ENCODE measurements at places on chromosomes 2 and 18.

DNA sequence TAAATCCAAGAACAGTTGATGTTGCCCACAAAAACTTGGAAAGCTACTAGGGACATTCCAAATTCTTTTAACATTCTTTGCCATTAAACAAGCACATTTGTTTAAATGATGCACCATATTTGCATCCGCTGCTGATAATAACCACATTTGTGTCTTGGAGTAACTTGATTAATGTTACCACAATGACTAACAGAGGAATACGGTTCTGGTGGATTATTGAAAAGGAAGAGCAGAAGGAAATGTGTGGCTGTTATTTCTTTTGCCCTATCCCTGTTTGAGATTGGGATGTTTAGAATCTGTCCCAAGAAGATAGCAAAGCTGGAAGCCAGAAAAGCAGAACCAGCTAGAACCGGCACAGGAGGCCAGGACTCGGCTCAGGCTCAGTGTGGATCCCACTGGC is 39.2 kb upstream of the RASGRP3 start:
- DNase-seq = no peak

DNA sequence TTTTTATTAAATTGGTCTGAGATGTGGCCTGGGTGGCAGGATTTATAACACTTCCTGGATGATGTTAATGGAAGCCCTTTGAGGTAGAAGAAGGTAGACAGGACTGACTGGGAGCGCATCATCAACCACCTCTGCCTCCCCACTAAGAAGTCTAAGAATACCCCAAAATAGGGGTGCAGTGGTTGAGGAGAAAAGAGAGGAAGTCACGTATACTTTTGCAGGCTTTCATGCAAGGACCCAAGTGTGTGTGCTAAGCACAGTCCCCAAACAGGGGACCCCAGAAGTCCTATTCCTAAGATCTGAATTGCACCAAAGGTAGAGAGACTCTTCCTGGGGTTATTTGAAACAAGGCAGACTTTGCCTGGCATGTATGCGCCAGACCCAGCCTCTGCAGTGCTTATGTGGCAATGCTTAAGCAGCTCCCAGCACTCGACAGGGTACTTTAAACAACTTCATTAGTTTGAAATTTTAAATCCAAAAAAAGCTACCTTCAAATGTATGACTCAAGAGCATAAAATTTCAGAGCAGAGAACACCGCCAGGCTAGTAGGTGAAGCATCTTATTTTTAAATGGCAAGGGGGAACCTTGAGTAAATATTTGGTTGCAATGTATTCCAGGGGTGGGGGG is 35.3 kb downstream of the BCL2 start:
- DNase-seq = no peak

DNA sequence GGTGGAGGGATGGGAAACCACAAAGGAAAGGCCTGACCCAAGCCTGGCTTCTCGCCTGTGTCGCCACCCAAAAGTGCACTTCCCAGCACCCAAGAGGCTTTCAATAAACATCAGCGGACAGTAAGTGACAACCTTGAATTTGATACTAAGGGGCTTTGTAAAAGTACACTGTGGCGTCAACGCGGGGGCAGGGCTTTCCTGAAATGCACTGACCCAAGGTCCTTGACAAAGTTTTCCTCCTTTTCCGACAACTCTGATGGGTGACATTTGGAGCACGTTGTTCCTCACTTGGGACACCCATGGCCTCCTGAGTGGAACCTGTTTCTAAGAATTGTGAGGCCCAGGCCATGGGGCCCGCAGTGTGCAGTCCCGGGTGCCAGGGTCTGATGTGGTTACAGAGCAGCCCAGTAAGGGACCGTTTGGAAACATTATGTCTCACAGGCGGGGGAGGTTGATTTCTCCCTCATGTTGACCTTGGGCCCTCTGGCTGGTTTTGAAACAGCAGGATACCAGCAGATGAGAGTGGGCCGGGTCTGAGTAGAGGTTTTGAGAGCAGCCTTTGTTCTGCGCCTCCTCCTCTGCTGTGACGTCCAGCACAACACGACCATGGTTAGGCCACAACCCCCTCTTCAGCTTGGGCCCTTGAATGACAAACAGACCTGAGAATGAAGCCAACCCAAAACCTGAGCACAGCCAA is 2.8 kb upstream of the ZBTB14 start:
- DNase-seq = peak; percentile 24

DNA sequence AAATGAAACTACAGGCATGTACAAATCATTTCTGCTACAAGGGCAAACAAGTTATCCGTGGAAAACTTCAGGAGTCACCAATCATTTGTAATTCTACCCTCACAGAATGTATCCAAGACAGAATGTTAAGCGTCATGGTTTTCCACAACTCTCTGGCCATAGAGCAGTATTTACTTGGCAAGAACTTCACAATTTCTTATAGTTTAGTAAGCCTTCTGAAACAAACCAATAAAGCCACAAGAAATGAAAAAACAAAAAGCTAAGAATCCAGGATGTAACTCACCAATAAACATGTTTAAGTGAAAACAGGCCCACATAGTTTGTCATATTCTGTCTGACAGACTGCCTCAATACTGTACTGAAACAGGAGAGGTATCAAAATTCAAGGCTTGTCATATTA is 70.3 kb downstream of the LNPK start:
- no peak for DNase-seq

GRCh38 chr2:25711675-25712354 is 38.4 kb upstream of the DTNB start:
- DNase-seq = no peak

GRCh38 chr18:21315741-21316197 is 73.7 kb downstream of the GREB1L start:
- DNase-seq = no peak

- DNase-seq = no peak
These were observed 57.2 kb upstream of the UGP2 start for GRCh38 chr2:63784461-63784860.

GRCh38 chr2:210474776-210475175 is 1.8 kb downstream of the LANCL1 start:
- no peak for DNase-seq

- no peak for DNase-seq
These were observed 1.7 kb downstream of the EGR4 start for GRCh38 chr2:73291461-73292315.

- DNase-seq = peak; percentile 40
These were observed 196.3 kb downstream of the MC4R start for GRCh38 chr18:60176259-60176658.

- DNase-seq = no peak
These were observed 4.6 kb downstream of the MAP3K20 start for GRCh38 chr2:173079973-173080860.

- peak; percentile 55 for DNase-seq
These were observed 476.4 kb upstream of the ZEB2 start for GRCh38 chr2:144996225-144996795.

GRCh38 chr2:160209516-160209856 is 9.4 kb upstream of the ITGB6 start:
- DNase-seq = no peak

- DNase-seq = no peak
These were observed 193.2 kb upstream of the HNMT start for GRCh38 chr2:137771064-137771463.

DNA sequence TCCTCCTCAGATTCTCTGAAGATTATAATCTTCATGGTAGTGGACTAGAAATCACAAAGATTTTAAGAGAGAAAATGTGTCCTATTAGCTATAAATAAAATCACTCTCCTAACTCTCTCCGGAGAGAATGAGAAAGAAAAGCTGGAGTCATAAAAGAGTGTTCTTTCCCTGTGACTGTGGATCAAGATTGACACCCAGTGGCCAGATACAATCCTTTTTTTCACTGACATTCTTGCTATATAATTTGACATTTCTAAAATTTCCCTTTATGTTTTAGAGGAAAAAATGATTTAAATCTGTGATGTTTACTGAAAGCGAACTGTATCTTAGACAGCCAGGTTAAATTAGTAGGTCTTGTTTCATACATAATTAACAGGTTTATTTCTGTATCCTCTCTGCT is 35.4 kb upstream of the LRP2 start:
- DNase-seq = peak; percentile 70

DNA sequence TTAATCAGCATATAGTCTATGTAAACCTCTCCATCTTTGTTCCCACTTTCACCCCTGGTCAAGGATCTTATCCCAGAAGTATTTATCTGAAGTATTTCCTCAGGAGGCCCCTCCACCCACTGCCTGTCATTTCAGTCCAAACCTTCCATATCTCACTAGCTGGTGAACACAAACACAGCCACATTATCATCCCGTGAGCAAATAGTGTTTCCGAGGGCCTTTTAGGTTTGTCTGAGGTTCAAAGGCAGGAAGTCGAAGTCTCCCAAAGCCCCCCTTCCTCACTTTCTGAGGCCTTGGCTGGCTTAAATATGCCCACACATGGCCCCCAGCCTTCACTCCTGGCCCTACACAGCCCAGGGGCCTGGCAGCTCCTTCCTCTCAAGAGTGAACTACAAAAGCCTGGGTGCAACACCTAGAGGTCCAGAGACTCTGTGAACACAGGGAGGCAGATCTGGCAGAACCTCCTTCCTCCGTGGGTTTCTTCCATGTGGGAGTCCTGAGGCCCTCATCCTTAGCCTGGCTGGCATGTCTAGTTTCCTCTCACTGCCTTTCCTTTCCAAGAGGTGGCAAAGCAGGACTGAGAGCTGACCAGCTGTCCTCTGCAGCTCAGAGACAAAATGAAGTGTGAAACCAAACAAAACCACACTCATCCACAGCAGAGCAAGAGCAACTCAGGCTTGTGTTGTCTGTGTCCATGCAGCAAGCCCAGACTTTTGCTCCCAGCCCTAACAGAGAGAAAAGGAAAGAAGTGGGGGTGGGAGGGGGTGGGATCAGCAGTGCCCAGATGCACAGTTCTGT is 264.2 kb downstream of the SS18 start:
- DNase-seq = no peak

DNA sequence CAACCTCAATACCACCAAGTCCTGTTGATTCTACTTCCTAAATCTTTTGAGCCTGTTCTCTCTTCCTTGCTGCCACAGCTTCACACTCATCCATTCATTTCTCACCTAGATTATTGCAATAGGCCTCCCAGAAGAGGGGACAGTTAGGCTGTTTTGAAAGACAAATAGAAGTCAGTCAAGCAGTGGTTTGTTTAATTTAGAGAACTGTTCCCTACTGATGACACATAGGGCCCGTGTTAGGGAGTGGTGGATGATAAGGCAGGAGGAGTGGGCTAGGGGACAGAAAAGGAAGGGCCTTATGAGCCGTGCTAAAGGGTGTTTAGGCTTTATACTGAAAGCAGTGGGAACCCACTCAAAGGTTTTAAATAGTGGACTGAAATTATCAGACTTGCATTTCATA is 59.6 kb upstream of the ZFP36L2 start:
- no peak for DNase-seq

DNA sequence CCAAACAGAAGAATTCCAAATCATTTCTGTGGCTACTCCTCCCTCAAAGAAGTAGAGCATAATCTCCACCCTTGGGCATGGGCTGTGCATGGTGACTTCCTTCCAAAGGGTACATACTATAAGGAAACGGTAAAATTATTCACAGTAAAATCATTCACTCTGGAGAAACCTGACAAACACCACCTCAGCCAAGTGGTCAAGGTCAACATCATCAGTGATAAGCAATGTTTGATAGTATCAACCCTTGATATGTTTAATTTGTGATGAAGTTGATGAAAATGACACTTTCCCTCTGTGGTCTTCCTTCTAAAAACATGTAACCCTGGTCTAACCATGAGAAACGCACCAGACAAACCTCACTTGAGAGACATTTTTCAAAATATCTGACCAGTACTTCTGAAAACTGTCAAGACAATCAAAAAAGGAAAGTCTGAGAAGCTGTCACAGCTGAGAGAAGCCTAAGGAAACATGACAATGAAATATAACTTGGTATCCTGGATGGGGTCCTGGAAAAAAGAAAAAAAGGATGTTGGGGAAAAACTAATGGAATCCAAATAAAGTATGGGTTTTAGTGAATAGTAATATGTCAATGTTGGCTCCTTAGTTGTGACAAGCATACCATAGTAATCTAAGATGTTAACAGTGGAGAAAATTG is 9.4 kb upstream of the TXNDC2 start:
- no peak for DNase-seq

GRCh38 chr2:156511122-156511521 is 74.9 kb downstream of the GPD2 start:
- no peak for DNase-seq

- DNase-seq = no peak
These were observed 236.9 kb downstream of the SCG2 start for GRCh38 chr2:223365158-223365679.

DNA sequence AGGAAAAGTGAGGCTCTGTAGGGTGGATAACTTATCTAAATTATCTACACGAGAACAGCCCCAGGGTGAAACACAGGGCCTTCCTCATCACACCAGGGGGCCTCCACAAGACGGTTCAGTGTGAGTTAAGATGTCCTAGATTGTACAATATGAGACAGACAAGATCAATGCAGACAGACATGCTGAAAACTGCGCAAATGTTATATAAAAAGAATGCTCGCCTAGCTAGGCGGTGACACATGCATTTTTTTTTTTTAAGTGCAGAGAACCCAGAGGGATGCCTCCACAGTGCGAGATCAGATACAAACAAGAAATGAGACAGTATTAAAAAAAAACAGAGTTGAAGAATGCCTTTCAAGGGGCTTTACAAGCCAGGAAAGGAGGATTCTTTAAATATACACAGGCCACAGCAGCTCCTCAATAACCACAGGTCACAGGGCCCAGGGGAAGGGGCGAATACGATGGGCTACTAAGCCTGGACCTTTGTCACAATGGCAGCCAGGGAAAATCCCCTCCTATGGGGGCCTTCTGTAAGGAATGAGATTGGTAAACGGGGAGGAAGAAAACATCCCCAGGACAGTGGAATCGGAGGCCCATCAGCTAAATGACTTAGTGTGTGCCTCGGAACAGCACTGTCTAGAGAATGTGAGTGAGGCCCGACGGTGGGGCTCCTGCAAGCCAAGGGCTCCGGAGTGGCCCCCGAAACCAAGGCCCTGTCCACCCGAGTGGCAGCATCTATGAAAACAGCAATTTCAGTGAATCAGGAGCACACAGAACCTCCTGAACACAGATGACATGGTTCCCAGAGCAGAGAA is 48.9 kb downstream of the ADCY3 start:
- DNase-seq = no peak

- no peak for DNase-seq
These were observed 57.7 kb downstream of the EIPR1 start for GRCh38 chr2:3319745-3320566.

- DNase-seq = no peak
These were observed 99.6 kb upstream of the CERS6 start for GRCh38 chr2:168356477-168356835.

DNA sequence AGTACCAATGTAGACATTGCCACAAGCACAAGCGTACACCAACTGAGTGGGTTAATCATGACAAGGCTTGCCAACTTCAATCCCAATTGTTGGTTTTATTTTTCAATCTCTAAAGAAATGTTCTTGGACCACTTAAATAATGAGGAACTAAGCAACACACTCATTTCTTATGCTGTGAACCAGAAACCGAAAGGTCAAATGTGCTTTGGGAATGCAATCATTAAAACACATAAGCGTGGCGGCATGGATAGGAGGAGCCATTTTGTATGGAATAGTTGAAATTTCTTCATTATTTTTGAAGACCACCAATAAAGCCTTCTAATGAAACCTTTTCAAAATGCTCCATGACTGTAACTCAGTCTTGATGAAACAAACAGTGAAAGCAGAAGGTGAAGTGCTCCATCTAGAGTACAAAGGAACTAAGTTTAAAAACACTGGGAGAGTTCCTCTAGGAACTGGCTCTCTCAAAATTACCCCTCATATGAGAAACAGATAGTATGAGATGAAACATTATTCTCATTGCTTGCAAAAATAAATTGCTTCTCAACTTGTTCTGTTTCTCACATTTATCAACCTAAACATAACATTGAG is 113.2 kb upstream of the CHST9 start:
- DNase-seq = peak; percentile 6

GRCh38 chr2:28495551-28496250 is at the start of gene PLB1:
TSS of gene PLB1 (plus strand) at chr2:28496060. CDS start at chr2:28496115, 55 bp downstream.
- DNase-seq = no peak

Measured in COLO829 (cell line).